ENCODE measurements at places on chromosomes 7 and 10.

DNA sequence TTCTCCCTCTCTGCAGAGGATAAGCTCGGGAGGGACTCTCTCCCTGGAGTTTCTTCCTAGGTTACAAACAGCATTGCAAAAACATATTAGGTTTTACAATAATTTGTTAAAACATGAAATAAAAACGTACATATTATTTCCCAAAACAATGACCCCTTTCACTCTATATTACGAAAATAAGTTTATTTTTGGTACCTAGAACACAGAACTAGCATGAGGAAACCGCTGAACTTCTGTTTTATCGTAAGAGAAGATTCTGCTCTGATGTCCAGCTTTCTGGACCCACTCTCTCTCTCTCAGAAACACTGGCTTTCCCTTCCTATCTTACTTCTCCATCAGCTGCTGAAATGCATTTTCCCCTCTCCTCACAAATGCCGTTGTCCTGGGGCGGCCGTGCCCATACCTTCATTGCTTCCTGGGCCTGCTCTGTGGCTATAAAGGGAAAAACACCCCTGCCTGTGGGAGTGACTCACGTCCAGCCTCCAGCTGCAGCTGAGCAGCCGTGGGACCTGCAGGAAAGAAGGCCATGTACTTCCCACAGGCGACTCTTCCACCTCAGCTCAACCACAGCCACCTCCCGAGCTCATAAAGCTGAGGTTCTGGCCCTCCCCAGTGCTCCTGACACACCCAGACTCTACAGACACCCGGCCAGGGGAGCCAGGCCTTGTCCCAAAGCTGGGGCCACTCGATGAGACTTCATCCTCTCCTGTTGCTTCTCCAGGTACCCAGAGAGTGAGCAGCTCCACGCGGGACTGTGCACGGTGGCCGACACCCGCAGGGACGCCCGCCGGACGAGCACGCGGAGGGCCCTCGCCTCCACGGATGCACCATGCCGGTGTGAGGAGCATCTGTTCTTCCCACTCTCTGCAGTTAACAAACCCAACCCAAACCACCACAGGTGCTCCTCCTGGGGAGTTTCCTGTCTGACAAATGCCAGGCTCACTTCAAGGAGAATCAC is 3.1 kb downstream of the GPER1 start:
- no peak for DNase-seq

GRCh38 chr7:143015926-143016490 is 10.9 kb downstream of the OR9A2 start:
- DNase-seq, result no peak

DNA sequence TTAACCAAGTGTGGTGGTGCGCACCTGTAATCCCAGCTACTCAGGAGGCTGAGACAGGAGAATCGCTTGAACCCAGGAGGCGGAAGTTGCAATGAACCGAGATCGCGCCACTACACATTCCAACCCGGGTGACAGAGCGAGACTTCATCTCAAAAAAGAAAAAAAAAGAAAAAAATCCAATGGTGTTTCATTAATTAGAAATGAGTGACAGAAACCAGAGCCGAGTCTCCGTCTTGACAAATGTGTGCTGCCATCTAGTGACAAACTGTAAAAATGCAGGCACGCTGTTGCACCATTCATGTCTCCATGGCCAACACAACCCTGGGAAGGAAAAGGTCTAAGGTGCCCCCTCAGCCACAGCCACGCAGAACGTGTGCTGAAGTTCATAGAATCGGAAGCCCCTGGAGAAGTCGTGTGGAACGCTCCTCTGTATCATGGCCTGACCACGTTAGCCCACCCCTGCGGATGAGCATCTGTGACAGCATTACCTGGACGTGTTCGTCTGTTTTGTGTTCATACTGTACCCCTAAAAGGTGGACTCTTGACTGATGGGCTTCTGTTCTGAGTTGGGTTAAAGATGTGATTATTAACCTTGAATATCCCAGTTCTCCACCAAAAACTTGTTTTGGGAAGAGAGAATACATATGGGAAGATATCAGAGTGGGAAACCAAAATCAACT is 94.9 kb downstream of the LYZL2 start:
- DNase-seq, result peak; percentile 38

DNA sequence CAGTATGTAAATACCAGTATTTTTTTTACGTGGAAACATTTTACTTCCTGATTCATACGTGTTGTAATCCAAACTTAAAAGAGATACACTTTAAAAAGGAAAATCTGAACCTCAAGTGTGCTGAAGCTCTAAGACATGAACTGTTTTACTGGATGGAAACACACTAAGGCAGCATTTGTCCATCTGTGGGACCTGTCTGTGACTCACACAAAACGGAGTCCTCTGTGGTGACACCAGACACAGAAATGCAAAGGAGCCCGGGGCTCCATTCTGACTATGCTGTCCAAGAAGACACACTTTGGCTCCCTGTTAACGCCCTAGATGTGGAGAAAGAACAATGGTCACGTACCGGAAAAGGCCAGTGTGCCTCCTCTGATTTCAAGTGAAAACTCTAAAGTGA is 23.9 kb downstream of the RNF133 start:
- DNase-seq, result no peak

GRCh38 chr7:41817386-41817785 is 114.5 kb upstream of the INHBA start:
- no peak for DNase-seq
